ENCODE measurements at places on chromosomes 16 and 17. TPM values are rescaled to one million over a fixed set of nuclear protein-coding genes. Genes with fewer than 3 reads are reported as not detected.

DNA sequence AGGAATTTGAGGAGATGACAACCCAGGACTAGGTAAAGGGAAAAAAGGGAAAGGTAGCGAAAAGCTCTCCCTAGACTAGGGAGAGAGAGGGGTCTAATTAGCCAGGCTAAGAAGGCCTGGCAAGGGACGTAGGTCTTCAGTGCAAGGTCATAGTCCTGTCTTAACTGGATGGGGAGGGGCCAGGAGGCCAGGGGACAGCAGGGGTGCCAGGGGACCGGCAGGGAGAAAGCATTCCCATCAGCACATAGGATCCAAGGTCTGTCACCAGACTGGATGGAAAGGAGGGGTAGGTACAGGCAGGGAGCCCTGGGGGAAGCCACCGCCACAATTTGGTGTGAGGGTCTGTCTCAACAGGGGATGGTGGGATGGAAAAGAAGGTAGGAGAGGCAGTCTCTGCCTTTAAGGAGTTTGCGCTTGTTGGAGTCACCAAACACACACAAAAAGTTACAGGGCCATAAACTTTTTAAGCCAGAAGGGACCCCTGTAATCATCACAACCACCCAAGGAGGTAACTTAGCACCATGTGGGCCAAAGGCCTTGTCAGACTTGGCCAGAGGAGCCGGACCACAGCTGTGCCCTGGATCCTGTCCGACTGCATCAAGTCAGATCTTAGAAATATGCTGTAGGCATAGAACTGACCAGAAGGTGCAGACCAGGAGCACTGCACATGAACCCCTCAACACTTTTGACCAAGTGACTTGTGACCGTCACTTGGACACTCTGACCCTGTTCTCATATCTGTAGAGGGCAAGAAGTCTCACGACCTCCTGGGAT, 10.0 kb downstream of the AXIN2 start:
- no peak for DNase-seq

GRCh38 chr17:35448214-35448898, at the start of gene SLFN13:
SLFN13 (minus strand) TSS chr17:35448766; CDS start chr17:35445680, 3,086 bp downstream.
- peak; percentile 89 for DNase-seq

DNA sequence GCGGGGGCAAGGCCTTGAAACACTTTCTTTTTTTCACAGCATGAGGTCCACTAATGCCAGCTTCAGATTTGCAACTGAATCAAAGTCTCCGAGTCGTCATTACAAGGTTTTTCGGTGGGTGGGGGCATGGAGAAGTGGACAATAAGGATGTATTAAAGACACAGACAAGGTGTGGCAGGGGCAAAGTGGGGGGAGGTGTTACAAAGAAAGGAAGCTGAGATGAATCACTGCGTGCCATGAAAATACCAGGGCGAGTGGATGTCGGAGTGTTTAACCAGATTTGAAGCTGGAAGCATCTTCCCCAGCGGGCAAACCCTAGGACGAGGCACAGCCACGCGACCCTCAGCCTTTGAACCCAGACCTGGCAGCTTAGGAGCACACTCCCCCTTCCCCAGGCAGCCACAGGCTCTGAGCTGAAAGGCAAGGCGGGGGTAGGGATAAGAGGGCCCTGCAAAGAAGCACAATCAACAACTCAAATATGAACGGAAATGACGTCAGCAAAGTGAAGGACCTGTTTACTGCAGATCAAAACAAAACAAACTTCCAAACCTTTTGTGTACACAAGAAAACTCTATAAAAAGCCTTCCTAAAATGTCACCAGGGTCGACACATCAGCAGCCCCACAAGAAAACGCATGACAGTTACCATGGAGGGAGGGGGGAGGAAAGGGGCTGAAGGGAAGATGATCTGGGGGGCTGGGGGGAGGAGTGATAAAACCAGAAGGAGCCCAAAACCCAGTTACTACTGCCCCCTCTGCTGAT, 5.6 kb upstream of the ZFHX3 start:
- peak; percentile 71 for DNase-seq

- no peak for DNase-seq
These were observed 81.0 kb downstream of the RPTOR start for GRCh38 chr17:80625627-80626026.

DNA sequence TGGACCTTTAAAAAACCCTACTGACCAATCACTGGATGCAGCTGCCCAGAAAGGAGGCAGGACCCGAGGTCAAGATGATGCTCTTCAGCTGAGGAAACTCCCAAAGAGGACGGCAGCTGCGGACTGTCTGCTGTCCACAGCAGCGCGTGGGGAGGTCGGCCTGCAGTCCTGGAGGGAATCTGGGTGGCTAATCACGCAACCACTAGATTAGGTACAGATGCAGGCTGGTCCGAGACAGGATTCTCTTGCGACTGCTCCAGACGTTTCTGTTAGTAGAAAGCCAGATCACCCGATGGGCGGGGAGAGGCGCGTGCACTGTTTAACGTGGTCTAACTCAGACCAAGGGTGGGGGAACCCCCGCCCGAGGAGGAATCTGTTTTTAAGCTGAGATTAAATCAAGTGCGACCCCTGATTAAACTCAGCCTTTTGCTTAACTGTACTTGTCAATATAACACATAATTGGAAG, 8.8 kb downstream of the CTRB2 start:
- DNase-seq: no peak

DNA sequence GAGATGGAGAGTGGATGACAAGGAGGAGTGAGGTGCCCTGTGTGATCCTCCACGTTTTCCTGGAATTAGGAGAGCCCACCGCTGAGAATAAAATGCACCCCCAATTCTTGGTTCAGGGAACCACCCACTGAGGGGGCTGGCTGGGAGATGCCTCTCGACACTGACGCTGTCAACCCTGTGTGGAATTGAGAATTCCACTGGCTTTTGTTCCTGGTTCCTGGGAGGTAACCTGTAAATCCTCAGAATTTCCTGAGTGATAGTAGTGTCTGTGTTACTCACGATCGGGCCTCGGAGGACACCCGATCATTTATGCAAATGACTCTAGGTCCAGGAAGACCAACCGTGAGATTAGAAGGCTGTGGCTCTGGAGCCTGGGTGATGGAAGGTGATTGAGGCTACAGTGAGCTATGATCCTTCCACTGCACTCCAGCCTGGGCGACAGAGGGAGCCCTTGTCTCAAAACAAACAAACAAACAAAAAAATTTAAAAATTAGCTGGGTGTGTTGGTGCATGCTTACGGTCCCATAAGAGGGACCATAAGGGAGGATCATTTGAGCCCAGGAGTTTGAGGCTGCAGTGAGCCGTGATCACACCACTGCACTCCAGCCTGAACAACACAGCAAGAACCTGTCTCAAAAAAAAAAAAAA, 11.7 kb upstream of the PRPSAP1 start:
- DNase-seq: no peak

- DNase-seq: no peak
These were observed 201.5 kb downstream of the C16orf95 start for GRCh38 chr16:87115646-87116045.

GRCh38 chr17:1244606-1245012, 25.6 kb upstream of the BHLHA9 start:
- no peak for DNase-seq

Gene MGAT5B
- total RNA-seq: 2.4 TPM

Gene RPH3AL
- total RNA-seq: 2.3 TPM

DNA sequence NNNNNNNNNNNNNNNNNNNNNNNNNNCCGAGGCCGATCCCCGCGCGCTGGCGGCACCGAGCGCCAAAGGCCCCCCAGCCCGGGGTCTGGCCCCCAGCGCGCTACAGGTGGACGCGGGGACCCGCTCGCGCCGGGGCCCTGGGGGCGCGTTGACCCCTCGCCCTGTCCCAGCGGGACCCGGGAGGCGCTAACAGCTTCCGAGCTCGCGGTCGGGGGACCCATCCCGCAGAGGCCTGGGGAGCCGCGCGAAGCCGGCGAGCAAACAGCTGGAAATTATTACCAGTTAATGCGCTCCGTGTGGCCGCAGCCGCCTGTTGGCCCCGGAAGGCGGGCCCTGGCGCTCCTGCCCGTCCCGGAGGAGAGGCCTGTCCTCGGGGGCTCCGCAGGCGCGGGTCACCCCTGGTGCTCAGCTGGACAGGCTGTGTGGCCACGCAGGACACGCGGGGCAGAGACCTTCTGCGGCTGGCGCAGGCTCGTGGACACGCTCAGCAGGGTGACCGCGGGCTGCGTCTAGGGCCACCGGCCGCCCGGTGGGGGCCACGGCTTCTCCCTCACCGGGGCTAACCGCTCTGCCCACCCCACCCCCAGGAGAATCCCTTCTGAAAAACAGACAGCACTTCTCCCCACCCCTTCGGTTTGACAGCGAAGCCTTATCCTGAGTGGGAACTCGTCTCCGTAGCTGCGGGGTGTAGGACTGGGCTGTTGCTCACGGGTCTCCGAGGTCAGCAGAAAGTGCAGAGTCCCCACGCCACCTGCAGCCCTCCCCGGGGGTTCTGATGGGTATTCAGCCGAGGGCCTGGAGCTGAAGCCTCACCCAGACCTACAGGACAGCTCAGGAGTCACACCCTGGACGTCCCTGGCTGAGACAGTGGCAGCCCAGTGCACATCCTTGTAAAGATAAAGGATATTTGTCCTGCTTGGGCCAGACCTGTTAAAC, 138.7 kb upstream of the RPH3AL start:
- no peak for DNase-seq

Gene B4GALNT2
- 0.03 TPM for total RNA-seq

Measured in MG63 (cell line).